ENCODE measurements at places on chromosomes 2 and 18. TPM values are rescaled to one million over a fixed set of nuclear protein-coding genes. Genes with fewer than 3 reads are reported as not detected.

IL36A gene
- total RNA-seq = not detected

ACTG2 gene
- not detected for total RNA-seq

NCKAP5 gene
- total RNA-seq = 3.4 TPM

NBAS gene
- 28.8 TPM for total RNA-seq

MARCHF4 gene
- total RNA-seq = not detected

G6PC2 gene
- not detected for total RNA-seq

TTL gene
- total RNA-seq = 26.9 TPM

ITPRIPL1 gene
- not detected for total RNA-seq

NBEAL1 gene
- total RNA-seq = 2.7 TPM

POTEI gene
- total RNA-seq = not detected

SNTG2 gene
- total RNA-seq = not detected

COLEC11 gene
- total RNA-seq = 5.2 TPM

AKAIN1 gene
- total RNA-seq = not detected

PRKAG3 gene
- total RNA-seq = not detected

UGT1A9 gene
- 127 TPM for total RNA-seq

UGT1A4 gene
- 0.10 TPM for total RNA-seq

CCDC74B gene
- 19.9 TPM for total RNA-seq

EGR4 gene
- total RNA-seq = not detected

MYOM1 gene
- 0.17 TPM for total RNA-seq

ACKR3 gene
- 27.2 TPM for total RNA-seq

EFEMP1 gene
- 10.0 TPM for total RNA-seq

TSHZ1 gene
- 9.2 TPM for total RNA-seq

LOXHD1 gene
- not detected for total RNA-seq

ZSWIM2 gene
- total RNA-seq = not detected

ARID5A gene
- 12.3 TPM for total RNA-seq

MC5R gene
- not detected for total RNA-seq

SERPINB11 gene
- not detected for total RNA-seq

CUL3 gene
- total RNA-seq = 63.0 TPM

OTOS gene
- total RNA-seq = not detected

UGT1A8 gene
- total RNA-seq = 0.87 TPM

PCARE gene
- total RNA-seq = not detected

TFPI gene
- total RNA-seq = 32.6 TPM

BCL2 gene
- total RNA-seq = 5.1 TPM

LRRC30 gene
- not detected for total RNA-seq

HOXD10 gene
- total RNA-seq = 4.3 TPM

HOXD8 gene
- total RNA-seq = 22.0 TPM

BOK gene
- 48.1 TPM for total RNA-seq

IL1F10 gene
- total RNA-seq = not detected

TRABD2A gene
- 0.34 TPM for total RNA-seq

CLEC4F gene
- total RNA-seq = not detected
